Muscle of leg (tissue), 16 donors: ENCODE measurements at places on chromosomes 11 and 22. TPM values are rescaled to one million over a fixed set of nuclear protein-coding genes. Genes with fewer than 3 reads are reported as not detected.
A peak's percentile ranks its signal among the peaks of the same experiment; 100 is the strongest.

Gene JAM3
- 149 TPM for polyA plus RNA-seq

DNA sequence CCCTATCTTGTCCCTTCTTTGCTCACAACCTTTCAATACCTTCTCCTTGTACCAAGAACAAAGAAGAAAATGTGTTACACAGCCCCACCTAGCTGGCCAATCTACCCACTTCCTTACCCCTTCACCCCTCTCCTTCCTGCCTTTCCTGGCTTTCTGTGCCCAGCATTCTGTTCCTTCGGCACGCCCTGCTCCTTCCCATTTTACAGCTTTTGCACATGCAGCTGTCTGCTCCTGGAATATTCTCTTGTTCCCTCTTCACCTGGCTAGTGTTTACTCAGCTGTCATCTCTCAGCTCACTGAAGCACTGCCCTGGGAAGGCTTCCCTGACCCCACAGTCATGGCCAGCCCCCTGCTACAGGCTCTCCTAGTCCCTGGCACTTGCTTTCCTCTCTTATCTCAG is 30.7 kb downstream of the SERPINH1 start:
- no peak for DNase-seq

- DNase-seq, result peak; percentile 62
Measured at GRCh38 chr22:50577987-50578775, at the start of gene CPT1B. CPT1B (minus strand) TSS chr22:50578427; CDS start chr22:50577915, 512 bp downstream.

DNA sequence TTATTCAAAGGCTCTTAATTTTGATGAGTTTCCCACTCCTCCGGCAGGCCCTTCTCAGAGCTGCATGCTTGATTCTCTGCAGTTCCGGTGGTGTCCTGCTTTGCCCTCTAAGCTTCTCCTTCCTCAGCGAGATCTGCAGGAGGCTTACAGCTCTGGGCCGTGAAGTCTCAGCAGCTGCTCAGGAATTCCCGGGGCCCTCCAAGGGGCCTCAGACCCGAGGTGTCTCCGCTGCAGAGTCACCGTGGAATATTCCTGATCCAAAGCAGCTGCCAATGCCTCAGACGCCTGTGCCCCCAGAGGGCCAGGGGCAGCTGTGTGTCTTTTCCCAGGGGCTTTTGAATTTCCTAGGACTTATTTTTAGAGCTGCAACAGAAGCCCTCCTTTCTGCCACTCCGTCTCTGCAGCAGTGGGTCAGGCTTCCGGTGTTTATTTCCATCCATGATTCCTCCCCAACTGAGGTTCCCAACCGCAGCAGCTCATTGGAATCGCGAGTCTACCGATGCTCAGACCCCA is 37.2 kb downstream of the RPS6KA4 start:
- DNase-seq, result peak; percentile 81

Gene GSTT2B
- polyA plus RNA-seq, result 5.8 TPM

- peak; percentile 37 for DNase-seq
Measured at GRCh38 chr11:129314371-129314770, 61.3 kb upstream of the BARX2 start.

Gene CREB3L1
- 50.7 TPM for polyA plus RNA-seq

DNA sequence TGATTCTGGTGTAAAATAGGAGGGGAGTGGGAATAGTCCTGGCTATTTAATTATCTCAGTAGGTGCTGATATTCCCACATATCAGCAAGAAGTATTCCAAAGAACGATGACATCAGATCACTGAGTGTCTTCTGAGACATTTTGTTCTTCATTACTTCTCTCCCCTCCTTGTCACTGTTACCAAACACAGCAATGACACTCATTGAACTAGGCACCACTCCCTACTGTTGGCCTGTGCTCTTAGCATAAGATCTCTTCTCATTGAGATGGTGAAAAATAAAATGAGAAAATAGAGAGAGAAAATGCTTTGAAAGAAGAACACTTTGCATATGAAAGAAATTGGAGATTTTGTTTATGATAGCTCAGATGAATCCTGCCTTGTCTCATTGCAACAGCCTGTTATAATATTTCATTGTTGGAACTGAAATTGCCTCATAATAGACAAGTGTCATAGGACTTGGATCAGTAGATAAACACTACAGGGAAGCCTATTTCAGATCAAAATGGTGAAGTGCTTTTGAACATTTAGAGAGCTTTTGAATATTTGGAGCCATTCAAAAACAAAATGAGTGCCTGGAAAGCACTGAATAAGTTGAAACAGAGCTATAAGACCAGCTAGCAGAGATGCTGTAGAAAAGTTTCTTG is 11.3 kb upstream of the ETS1 start:
- DNase-seq, result no peak

- no peak for DNase-seq
Measured at GRCh38 chr11:113874581-113875233, 665 bp downstream of the USP28 start.

DNA sequence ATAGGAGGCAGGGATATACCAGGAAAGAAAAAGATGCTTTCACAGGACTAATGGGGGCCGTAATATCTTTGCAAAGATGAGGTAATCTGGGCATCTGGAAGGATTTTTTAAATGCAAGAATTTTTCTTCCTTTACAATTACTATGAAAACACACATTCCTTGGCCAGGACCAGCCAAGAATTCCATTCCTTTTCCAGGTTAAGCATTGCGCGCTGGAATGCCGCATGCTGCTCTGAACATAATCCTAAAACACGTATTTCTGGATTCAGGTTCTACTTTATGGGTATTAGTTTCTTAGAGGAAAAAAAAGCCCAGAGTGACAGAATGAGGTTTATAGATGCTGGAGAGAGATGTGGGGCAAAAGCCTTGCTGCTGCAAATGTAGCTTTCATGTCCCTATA is 99.4 kb upstream of the SORL1-AS1 start:
- DNase-seq, result peak; percentile 13

GRCh38 chr11:47976931-47977330 is 3.4 kb upstream of the PTPRJ start:
- DNase-seq, result no peak
